Sciatic nerve (tissue), 2 donors: ENCODE measurements at places on chromosomes 2 and 18. TPM values are rescaled to one million over a fixed set of nuclear protein-coding genes. Genes with fewer than 3 reads are reported as not detected.

Gene MYOM1
- 19.9 TPM for total RNA-seq

- DNase-seq, result no peak
Observed at GRCh38 chr2:50449306-50449705, 582.6 kb downstream of the NRXN1 start.

Gene SRD5A2
- total RNA-seq, result not detected

Gene RNF125
- 8.5 TPM for total RNA-seq

Gene LHCGR
- 12.4 TPM for total RNA-seq

Gene NCK2
- 31.0 TPM for total RNA-seq

Gene CCDC68
- total RNA-seq, result 8.6 TPM
